Mucosa of gallbladder (tissue), 1 donor: ENCODE measurements at places on chromosomes 1 and 21. TPM values are rescaled to one million over a fixed set of nuclear protein-coding genes. Genes with fewer than 3 reads are reported as not detected.

DNA sequence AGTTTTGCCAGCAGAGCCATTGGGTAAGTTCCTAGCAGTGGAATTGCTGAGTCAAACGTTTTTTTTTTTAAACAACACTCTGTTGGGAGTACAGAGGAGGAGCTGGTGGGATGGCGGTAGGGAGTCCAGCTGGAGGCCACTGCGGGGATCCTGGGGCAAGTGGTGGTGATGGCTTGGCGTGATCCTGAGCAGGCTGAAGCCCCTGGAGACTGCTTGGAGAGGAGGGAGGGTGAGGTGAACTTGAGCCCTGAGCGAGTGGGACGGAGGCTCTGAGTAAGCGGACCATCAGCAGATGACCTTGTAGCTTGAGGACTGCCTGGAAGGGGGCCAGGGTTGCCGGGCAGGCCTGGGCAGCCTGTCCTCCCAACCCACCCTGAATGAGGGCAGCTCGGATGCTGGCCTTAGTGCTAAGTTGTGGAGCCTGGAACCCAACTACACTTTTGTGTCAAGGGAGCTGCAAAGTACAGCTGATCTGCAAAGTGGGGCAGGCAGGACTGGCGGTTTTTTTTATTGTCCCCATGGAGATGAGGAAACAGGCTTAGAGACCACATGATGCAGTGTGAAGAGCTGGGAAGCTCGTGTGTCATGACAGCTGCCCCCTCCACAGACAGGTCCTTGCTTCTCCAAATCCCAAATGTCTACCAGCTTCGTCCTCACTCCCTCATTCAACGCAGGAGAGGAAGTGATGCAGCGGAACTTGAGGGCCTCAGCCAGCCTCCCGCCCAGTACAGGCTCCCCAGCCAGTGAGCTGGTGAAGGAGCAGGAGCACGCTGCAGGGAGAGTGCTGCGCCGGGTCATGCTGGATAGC, 20.2 kb downstream of the MRPL37 start:
- no peak for DNase-seq

Gene SNX7
- 27.7 TPM for total RNA-seq

Gene DYNLT5
- total RNA-seq: 0.32 TPM

Gene AMY1C
- not detected for total RNA-seq

Gene STUM
- 0.86 TPM for total RNA-seq

DNA sequence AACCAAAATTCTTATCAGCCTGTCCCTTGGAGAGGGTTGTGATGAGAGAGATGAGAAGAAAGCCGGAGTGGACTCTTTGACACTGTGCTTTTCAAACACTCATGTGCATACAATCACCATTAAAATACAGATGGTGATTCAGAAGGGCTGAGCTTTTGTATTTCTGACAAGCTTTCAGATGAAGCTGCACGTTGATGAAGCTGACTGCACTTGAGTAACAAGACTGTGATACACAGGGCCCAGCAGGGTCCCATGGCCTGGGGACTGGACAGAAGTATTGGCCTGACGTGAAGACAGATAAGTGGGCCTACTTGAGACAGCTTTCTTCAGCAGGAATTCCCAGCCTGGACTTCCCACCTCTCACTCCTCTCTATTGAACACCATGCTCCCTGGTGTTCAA, 258.2 kb downstream of the CHRM3 start:
- no peak for DNase-seq
